Inflammatory macrophage treated with lipopolysaccharide for 4 hours (primary cell): ENCODE measurements at places on chromosomes 13 and 19.

DNA sequence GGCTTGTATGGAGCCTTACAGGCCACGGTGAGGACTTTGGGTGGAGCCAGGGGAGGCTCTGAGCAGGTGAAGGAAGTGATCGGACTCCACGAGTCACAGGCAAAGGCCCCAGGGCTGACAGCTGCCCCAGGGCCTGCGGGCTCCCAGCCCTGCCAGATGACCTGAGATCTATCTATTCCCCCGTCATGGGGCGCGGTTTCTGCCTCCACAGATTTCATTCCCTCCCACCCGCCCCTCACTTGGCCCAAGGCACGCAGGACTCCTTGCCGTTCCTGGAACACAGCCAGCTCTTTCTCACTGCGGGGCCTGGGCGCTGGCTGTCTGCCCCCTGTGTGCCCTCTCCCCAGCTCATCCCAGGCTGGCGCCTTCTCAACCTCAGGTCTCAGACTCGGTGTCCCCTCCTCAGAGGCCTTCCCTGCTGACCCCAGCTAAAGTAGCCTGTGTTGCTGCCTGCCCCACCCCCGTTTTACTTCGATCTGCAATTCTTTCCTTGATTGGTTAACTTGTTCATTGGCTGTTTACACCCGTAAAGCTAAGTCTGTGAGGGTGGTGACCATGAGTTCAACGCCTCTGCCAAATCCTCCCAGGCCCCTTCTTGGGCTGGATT lies 13.9 kb upstream of the PAK4 start:
- no peak for DNase-seq

GRCh38 chr13:98962901-98963590 lies 14.8 kb downstream of the DOCK9 start:
- DNase-seq = no peak

DNA sequence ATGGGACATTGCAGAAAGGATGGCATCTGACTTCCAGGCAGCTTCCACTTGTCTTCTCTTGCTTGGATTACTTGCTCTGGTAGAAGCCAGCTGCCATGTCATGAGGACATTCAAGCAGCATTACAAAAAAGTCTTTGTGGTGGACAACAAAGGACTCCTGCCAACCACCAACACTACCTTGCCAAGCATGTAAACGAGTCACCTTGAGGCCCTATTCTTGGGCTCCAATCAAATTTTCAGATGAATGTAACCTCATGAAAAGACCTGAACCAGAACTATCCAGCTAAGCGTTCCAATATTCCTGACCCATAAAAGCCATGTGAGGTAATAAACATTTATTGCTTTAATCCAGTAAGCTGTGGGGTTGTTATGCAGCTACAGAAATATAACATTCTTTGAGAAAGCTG lies 12.5 kb downstream of the PROSER1 start:
- DNase-seq = no peak

DNA sequence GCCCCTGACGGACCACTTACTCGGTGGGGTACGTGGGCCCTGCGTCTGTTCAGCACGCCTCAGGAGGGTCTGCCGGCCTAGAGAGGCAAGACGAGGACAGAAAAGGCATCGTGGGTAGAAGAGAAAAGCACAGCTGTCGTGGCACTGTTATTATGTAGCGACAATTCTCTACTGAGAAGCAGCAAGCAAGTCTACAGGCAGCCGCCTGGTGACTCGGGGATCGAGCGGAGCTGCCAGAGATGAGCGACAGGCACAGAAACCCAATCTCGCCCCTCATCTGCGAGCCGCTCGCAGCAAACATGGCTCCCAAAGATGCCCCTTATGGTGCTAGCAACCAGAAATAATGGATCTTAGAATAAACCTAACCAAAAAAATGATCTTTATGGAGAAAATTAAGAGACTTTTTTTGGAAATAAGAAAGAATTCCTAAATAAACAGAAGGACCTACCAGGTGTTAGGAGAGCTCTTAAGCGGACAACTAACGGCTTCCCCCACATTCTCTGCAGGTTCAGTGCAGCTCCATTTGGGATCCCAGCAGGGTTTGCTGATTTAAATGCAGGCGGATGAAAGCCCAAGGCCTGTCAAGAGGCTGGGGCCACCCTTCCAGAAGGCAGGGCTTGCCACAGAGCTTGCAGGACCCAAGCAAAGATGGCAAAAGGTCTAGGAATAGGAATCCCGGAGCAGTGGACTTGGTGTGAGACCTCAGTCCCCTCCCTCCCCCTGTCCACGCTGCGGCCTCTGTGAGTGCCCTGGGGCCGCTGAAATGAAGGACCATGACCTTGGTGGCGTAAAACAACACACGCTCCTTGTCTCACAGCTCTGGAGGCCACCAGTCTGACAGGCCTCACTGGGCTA lies 152.6 kb downstream of the KDM4B start:
- DNase-seq = no peak

DNA sequence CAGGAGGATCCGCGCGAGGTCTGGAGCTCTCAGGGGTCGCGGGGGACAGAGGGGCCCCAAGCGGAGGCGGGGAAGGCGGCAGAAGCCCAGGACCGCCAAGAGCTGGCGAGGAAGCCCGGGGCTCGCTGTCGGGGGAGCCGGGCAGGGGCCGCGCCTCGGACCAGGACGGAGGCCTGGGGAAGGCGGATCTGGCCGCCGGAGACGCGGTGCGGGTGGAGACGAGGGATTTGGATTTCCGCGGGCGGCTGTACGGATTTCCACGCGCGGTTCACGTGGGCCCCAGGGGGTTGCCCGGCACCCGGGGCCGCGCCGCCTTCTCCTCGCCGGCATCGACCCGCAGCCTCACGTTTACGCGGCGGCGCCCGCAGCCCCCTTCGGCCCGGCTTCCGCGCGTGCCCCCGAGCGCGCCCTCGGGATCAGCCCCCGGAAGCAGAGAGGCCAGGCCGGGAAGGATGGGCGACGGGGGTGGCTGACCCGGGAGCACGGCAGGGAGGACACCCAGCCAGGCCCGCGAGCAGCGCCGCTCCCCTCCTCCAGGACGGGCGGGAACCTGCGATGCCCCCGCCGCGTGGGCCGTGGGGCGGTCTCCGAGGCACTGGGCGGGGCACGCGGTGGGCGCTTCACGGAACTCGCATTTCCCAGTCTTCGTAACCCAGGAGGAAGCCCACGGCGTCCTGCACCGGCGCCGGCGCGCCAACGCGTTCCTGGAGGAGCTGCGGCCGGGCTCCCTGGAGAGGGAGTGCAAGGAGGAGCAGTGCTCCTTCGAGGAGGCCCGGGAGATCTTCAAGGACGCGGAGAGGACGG lies 4.7 kb downstream of the F7 start:
- DNase-seq = peak; percentile 1

DNA sequence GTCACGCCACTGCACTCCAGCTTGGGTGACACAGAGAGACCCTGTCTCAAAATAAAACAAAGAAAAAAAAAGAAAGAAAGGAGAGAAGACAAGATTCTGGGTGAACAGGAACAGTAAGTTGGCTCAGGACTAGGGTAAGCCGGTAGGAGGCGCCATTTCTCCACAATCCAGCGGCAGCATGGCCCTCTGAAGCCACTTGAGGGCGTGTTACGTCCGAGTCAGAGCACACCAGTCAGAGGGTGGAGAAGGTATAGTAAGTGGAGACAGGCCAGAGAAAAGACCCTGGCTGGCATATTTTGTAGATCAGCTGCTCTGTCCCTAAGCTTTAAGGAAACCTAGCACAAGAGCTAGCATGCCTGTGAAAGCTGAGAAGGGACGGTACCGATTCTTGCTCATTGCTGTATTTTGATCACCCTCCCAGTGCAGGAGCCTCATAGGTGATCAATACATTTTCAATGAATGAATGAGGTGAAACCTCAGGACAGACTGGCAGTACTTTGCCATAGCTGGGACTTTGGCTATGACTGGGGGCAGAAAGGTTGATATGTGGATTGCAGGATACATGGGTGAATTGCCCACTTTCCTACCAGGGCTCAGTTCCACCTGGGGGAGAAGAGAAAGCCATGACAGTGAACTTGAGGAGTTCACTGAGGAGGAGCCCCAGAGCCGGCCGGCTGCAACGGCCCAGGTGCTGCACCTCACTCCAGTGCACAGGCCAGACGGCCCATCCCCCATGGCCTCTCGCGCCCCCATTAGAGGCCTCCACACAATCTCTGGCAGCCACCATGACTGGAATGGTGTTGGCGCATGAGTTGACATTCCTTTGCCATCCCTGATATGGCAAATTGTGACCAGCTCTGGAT lies 23.5 kb downstream of the POU2F2 start:
- DNase-seq = peak; percentile 88

DNA sequence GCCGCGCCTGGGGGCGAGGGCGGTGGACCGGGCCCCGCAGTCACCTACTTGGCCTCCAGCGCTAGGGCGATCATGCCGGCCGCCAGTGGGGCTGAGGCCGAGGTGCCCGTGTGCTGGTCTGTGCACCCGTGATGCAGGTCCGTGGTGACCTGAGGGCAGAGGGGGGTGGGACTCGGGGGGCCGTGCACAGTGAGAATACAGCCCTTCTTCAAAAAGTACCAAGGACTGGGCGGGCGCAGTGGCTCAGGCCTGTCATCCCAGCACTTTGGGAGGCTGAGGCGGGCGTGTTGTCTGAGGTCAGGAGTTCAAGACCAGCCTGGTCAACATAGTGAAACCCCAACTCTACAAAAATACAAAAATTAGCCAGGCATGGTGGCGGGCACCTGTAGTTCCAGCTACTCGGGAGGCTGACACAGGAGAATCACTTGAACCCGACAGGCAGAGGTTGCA lies 5.0 kb upstream of the C19orf25 start:
- no peak for DNase-seq

GRCh38 chr13:109781384-109782065 lies 4.9 kb downstream of the IRS2 start:
- DNase-seq = no peak

DNA sequence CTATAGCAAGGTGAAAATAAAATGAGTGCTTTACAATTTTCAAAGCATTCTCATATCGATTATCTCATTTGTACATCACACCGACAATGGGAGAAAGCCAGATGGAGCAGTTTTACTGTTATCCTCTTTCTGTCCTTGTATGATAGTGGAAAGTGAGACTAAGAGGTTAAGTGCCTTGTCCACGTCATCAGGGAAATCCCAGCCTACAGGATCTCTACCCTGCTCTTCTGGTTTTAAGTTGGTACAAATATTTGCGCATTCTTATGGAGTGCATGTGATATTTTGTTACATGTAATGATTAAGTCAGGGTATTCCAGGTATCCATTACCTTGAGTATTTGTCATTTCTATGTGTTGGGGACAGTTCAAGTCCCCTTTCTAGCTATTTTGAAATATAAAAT lies 12.4 kb upstream of the ENOX1 start:
- no peak for DNase-seq

GRCh38 chr13:43291287-43292060 lies 268.1 kb downstream of the DNAJC15 start:
- no peak for DNase-seq

DNA sequence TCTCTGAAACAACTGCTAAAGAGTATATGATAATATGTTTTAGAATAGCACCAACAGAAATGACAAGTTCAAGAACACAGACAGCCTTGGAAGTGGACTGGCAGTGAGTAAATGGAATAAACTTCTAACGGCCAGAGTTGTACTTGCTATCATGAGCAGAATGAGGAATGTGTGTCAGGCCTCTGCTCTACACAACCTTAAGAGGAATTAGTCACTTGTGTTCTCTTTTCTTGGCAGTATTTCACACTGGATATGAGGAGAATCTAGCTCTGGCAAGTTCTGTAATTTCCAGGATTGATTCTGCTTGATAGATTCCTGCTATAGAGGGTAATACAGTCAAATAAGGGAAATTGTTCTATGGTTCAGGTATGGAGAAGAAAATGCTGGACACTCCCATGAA lies 757.3 kb downstream of the EFNB2 start:
- no peak for DNase-seq

DNA sequence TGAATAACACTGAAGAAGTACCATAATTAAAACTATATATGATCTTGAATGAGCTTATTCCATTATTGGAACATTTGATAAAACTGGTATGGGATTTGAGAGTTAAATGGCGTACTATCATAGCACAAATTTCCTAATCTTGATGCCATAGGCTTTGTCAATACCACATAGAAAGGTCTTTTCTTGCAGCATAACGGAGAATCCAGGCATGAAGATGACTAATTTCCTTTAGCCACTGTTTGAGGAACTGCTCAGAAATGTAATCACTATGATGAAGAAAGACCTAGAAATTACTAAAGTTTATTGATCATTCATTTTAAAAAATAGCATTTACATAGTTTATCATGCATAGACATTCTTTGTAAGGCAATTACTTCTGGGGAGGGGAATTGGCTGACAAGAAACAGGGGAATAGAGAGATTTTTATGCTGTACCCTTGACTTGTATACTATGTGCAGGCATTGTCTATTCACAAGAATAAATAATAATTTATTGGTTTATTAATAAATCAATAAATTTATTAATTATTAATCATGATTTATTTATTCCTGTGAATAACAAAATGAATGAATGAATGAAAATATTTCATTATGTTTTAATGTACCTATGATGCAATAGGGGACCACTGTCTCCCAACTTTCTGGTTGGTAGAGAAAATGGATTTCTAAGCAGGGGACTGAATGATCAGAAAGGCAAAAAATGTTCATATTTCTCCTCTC lies 2676.6 kb downstream of the PCDH9 start:
- DNase-seq = peak; percentile 57

DNA sequence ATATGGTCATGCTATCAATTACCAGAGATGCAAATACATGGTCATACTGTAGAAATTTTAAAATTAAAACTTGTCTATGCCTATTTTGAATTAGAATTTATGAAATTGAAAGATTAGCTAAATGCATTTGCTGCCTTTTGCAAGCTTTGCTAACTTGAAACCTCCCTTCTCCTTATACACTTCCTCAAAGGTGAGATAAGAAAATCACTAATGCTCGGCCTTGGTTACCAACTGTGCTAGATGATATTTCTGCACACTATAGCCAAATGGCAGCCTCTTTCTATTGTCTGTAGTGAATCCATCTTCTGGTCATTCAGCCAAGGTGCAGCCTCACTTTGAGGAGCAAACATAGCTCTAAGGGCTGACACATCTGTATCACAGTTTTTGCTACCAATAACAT lies 31.1 kb upstream of the MYCBP2 start:
- peak; percentile 9 for DNase-seq

DNA sequence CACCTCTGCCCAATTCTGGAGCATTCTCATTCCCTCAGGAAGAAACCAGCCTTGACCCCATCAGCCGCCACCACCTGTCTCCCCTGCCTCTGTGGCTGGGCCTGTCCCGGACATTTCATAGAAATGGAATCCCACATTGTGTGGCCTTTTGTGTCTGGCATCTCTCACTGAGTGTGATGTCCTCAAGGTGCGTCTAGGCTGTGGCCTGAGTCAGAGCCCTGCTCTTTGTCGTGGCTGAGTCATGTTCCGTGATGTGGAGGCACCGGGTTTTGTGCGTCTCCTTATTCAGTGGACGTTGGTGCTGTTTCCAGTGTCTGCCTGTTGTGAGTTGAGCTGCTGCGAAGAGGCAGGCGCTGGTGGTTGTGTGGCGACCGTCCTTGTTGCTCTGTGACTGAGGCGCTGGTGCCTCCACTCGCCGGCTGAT lies 3.5 kb downstream of the FZR1 start:
- no peak for DNase-seq

DNA sequence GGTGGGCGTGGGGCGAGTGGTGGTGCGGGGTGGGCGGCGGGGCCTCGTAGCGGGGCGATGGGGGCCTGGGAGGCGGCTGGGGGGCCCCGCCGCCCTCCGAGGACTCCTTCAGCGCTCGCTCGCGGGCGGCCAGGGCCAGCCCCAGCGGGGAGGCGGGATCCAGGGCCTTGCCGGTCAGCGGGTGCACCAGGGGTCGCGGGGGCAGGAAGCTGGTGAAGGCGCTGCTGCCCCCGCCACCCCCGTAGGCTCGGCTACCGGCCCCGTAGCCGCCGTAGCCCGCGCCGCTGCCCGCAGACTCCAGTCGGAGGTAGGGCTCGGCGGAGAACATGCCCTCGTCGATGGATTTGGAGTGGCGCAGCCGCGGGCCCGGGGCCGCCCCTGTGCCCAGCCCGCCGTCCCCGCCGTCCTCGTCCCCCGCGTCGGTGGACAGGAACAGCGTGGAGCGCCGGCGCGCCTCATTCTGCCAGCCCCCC lies 18.6 kb downstream of the C19orf81 start:
- DNase-seq = no peak
